ENCODE measurements at places on chromosomes 11 and 22.

DNA sequence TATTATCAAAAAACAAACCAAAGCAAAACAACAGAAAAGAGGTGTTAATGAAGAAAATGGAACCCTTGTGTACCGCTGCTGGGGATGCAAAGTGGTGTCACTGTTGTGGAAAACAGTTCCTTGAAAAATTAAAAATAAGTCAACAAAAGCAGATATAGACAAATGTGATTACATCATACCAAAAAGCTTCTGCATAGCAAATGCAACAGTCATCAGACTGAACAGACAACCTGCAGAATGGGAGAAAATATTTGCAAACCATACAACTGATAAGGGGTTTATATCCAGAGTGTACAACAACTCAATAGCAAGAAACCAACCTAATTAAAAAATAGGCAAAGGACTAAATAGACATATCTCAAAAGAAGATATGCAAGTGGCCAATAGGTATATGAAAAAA is 22.9 kb upstream of the CARS1 start:
- no peak for DNase-seq

DNA sequence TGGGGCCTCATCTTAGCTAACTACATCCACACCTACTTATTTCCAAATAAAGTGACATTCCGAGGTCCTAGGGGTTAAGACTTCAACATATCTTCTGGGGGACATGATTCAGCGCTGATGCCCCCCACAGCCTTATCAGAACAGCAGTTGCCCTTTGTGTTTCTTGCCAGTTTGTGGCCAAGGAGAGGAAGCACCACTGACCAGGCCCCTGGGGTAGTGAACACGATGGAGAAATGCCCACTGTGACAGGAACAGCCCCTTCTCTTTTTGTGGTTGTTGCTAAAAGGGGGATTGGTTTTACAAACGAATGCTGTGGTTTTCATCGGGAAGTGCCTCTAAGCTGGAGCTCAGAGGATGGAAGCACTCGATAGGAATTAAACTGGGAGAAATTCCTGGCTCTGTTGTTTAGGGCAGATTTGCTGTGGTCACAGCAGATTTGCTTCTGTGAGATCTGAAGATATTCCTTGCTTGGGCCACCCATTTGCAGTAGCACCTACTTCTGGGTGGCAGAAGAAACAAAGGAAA is 88.8 kb downstream of the ABTB2 start:
- no peak for DNase-seq

- no peak for DNase-seq
Measured at GRCh38 chr11:64586366-64586765, 4.7 kb upstream of the SLC22A12 start.

DNA sequence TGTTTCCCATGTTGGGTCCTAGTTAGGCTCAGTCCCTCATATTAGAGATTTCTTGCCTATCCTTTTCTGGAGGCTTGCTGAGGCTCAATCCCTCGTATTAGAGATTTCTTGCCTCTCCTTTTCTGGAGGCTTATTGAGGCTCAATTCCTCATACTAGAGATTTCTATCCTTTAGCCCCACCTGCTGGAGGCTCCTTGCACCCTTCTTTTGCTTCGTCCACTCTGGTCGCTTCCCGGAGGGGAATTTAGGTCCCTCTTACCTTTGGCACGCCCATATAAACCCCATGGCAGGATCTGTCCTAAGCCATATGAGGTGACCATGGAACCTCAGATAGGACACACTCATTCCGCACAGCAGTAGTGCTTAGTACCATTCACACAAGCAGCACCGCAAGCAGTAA is 15.9 kb downstream of the CYP2D6 start:
- DNase-seq = no peak

- DNase-seq = no peak
Measured at GRCh38 chr11:73645972-73646631, at the start of gene PLEKHB1. PLEKHB1 (plus strand) TSS chr11:73646581; CDS start chr11:73646609, 28 bp downstream.

Data from T-helper 2 cell (primary cell).